ENCODE measurements at places on chromosomes 2 and 18. TPM values are rescaled to one million over a fixed set of nuclear protein-coding genes. Genes with fewer than 3 reads are reported as not detected.

AGXT gene
- not detected for total RNA-seq

MROH2A gene
- not detected for total RNA-seq

CD8B2 gene
- not detected for total RNA-seq

BMP10 gene
- 0.17 TPM for total RNA-seq

GULP1 gene
- total RNA-seq = 15.9 TPM

EPAS1 gene
- 123 TPM for total RNA-seq

UGT1A7 gene
- total RNA-seq = not detected

SCYGR6 gene
- not detected for total RNA-seq

RTN4 gene
- total RNA-seq = 394 TPM

SERPINE2 gene
- total RNA-seq = 20.8 TPM

FAM237A gene
- not detected for total RNA-seq

TNFRSF11A gene
- total RNA-seq = 0.84 TPM

GDF7 gene
- 0.30 TPM for total RNA-seq

Data from psoas muscle (tissue), 8 donors.